Right cardiac atrium (tissue), 5 donors: ENCODE measurements at places on chromosomes 5 and 9. TPM values are rescaled to one million over a fixed set of nuclear protein-coding genes. Genes with fewer than 3 reads are reported as not detected.

GRCh38 chr9:120363697-120364096, 216.3 kb downstream of the CDK5RAP2 start:
- DNase-seq, result no peak

DNA sequence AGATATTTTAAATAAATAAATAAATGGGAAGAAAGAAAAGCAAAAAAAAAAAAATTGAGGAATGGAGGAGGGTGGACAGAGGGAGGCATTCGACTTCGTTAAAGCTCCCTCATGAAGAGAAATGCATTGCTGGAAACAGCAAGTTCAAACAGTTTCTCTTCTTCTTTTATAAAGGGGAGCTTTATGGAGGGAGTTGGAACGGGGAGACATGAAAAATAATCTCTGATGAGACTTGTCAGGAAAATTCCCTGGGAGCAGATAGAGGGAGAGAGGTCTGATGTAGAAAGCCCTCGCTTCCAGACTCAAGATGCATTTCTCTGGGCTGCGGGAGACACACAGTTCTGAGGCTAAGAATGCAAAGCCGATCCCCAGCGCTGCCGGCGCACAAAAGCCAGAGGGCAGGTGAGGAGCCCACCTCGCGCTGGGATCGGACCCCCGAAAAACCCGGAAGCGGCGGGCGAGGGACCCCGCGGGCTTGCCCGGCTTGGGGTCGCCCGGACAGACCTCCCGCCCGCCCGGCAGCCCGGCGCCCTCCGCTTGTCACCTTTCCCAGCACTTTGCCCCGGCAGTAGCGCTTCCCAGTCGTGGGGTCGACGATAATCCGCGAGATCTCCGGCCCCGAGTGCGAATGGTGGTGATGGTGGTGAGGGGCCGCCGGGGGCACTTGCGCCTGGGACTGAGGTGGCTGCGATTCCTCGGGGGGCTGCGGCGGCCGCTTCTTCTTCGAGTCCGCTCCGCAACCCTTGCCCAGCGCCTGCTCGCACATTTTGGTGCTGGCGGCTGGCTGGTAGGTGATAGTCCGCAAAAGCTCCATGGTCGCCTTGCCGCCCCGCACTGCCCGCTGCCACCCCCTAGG, 512 bp downstream of the PLK2 start:
- peak; percentile 42 for DNase-seq

The FOXD4 gene
- 0.20 TPM for total RNA-seq

The CTNND2 gene
- total RNA-seq, result 9.4 TPM

The MAMDC2 gene
- 17.0 TPM for total RNA-seq

DNA sequence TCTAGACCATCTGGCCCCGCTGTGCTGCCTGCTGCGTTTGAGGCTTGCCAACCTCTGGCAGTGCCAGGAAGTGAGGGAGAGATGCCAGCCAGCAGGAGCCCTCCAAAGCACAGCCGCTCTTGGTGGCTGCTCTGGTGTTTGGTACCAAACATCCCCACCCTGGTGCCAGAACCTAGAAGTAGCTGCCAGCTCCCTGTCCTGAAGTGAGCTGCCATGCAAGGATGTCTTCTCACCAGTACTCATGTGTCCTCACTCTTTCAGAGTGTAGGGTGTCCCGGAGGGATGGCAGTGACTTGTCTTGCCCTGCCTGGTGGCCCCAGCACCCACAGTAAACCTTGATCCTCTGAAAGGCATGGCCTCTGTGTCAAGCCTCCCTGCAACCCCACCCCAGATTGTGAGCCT, 43.4 kb downstream of the AMBP start:
- no peak for DNase-seq

GRCh38 chr5:178895615-178896571, at the start of gene ZFP2:
ZFP2 (plus strand) TSS chr5:178895913; CDS start chr5:178931314, 35,401 bp downstream.
- peak; percentile 65 for DNase-seq
